Lower lobe of right lung (tissue), 2 donors: ENCODE measurements at places on chromosomes 12 and 14. TPM values are rescaled to one million over a fixed set of nuclear protein-coding genes. Genes with fewer than 3 reads are reported as not detected.

- DNase-seq = no peak
These were observed 57.1 kb downstream of the METTL25 start for GRCh38 chr12:82415402-82415801.

SLC25A47 gene
- total RNA-seq = not detected

DNA sequence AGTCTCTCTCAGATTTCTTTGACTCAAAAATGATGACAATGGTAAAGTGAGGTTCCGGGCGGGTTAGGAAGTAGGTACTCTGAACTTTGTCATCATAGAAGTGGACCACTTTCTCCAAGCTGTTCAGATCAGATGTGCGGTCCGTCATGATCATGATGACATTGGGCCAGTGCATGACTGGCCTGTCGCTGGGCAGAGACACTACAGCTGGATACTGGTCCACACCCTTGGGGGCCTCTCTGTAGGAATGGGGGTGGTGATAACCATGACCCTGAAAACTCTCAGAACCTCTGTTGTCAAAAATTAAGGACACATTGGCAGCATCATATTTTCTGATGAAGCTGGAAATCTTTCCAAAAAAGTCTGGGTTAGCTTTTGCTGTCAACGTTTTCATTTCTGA is 28.2 kb downstream of the KICS2 start:
- DNase-seq = no peak

- no peak for DNase-seq
These were observed 3.3 kb downstream of the FAR2 start for GRCh38 chr12:29152223-29152868.

TAS2R8 gene
- not detected for total RNA-seq

ALDH1L2 gene
- 9.7 TPM for total RNA-seq

GRCh38 chr12:3601461-3602150 is 110.6 kb downstream of the PRMT8 start:
- no peak for DNase-seq

DNA sequence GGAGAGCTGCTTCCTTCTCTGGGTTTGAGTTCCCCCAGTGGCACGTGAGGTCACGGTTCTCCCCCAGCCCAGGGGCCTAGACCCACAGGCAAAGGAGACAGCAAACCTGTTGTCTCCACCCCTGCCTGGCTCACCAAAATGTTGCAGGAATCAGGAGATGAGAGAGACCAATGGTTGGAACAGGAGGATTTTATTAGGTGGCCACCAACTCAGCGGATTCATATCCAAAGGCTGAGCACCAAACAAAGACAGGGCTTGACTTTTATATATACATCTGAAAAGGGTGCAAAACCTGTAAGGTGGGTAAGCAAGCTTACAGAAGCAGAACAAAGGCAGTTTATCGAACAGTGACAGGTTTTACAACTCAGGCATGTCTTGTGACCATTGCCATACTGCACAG is 9.2 kb upstream of the ADAM21 start:
- DNase-seq = no peak

SERPINA12 gene
- total RNA-seq = not detected

RNF41 gene
- 49.8 TPM for total RNA-seq

DNA sequence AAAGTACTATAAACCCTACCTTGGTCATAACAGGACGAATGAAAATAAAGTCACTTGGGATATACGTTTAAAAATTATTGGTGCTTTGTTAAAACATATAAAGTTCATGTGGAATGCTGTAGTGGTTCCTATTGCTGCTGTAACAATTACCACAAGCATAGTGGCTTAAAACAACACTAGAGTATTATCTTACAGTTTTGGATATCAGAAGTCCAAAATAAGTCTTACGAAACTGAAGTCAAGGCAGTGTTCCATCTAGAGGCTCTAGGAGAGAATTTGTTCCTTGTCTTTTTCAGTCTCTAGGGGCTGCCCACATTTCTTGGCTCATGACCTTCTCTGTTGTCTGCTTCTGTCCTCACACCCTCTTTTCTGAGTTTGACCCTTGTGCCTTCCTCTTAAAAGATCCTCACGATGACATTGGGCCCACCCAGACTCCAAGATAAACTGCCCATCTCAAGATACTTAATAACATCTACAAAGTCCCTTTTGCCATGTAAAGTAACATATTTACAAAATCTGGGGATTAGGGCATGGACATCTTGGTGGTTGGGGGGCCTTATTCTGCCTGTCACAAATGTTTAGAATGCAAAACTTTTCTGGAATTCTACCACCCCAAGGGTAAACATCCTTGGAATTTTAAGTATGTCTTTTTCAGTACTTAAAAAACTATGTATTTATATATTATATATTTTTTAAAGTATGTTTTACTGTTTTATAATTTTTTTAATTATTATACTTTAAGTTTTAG is 178.1 kb downstream of the ETNK1 start:
- no peak for DNase-seq

- DNase-seq = no peak
These were observed 1.2 kb upstream of the PA2G4 start for GRCh38 chr12:56103066-56103711.

GRCh38 chr12:132838410-132839080 is 9.9 kb upstream of the GOLGA3 start:
- DNase-seq = no peak

GRCh38 chr12:94648578-94648977 is 1.8 kb downstream of the TMCC3 start:
- no peak for DNase-seq

- no peak for DNase-seq
These were observed 63.6 kb upstream of the RESF1 start for GRCh38 chr12:31895449-31896150.

DNA sequence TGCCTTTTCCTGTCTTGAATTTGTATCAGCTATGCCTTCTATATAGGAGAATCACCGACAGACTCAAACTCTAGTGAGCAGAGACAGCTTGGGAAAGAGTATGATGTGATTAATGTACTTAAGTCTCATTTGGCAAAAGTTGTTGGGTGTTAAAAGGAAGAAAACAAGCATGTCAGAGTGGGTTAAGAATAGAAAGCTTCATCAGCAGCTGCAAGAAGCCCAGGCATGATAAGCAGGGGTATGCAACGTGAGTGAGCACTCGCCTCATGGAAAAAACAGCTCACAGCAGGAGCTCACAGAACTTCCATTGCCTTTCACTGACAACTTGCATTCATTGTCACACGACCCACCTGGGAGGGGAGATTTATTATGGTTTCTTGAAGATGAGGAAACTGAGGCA is 35.9 kb upstream of the WNK1 start:
- no peak for DNase-seq

DNA sequence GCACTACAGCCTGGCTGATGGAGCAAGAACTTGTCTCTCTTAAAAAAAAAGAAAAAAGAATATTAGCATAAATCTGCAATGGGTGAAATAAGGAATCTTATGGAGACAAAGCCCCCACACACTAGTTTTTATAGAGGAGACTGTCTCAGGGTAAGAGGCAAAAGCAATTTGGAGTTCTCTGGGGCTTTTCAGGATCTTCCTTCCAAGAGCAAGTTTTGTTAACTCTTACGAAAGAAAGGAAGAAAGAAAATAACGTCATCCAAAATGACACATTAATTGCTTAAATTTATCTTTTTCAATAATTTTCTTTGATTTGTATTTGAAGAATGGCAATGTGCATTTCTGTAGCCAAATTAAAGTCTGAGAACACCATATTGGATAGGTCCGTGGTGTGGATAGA is 3.8 kb downstream of the PDE6H start:
- no peak for DNase-seq

GRCh38 chr12:47900131-47901062 is 4.4 kb downstream of the VDR start:
- DNase-seq = peak; percentile 63

GRCh38 chr12:34350092-34351041 is 328.1 kb downstream of the ALG10 start:
- DNase-seq = no peak

DNA sequence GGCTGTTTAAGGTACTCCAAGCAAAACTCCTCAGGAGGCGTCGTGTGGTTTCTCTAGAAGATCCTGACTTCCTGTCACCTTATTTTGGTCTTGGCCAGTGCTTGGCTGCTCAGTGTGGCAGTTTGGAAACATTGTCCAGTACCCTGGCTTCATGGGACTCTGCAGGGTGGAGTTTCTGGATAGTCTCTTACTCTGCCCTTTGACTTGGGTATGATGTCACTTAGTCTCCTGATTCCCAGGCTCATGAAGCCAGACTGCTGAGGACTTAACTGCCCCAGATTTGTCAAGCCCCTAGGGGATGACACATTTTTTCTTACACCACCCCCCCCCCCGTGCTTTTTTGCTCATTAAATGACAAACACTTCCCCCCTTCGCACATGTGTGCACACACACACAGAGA is 82.7 kb downstream of the ADCK1 start:
- DNase-seq = no peak

SLC2A14 gene
- total RNA-seq = not detected

ADCY4 gene
- 42.7 TPM for total RNA-seq

- DNase-seq = no peak
These were observed 77.7 kb downstream of the SETD3 start for GRCh38 chr14:99402950-99403349.
